Skeletal muscle cell (primary cell): ENCODE measurements at places on chromosomes 6 and 20.

DNA sequence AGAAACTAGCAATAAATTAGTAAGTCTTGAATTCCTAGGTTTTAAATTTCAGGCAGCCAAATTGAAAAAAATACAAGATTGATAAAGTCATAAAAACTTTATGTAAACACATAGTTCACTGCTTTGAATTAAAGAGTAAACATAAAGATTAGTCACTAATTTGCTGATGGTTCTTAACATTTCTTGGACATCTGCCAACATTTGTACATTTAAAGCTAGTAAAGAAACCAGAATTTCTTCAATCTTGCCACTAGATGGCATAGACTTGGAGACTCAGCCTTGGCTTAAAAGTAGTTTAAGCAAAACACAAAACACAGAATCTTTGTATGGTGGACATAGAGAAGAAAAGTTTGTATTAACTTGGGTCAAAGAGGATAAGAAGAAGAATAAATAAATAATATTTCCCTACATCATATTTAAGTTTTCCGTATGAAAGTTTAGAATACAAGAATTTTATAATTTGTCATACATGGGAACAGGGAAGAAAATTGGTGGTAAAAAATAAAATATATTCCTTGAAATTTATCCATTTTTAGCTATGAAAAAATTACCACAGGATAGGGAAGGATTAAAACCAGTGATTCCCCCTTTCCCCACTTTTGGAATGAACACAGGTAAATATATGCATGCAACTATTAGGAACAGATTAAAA is 41.7 kb upstream of the FAM135A start:
- DNase-seq = peak; percentile 33

GRCh38 chr6:109073344-109074132 is 21.1 kb downstream of the SESN1 start:
- no peak for DNase-seq

GRCh38 chr6:140806431-140806830 is 1326.3 kb upstream of the GJE1 start:
- DNase-seq = no peak

- DNase-seq = peak; percentile 98
Measured at GRCh38 chr20:51631011-51631950, 88.8 kb upstream of the NFATC2 start.

DNA sequence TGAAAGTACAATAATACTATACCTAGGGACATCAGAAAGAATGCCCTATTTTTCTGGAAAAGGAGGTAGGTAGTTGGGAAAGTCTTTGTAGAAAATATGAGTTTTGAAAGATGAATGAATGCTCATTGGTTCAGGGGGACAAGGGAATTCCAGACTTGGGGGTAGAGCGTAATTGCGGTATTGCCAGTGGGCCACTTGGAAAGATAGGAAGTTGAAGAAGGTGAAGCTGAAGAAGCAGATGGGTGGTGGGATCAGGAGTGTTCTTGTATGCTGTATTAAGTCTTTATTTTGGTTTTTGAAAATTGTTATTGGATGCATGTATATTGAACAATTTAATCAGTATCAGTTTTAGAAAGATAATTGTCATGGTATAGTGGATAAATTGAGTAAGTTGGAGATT is 57.9 kb upstream of the SMIM8 start:
- no peak for DNase-seq

DNA sequence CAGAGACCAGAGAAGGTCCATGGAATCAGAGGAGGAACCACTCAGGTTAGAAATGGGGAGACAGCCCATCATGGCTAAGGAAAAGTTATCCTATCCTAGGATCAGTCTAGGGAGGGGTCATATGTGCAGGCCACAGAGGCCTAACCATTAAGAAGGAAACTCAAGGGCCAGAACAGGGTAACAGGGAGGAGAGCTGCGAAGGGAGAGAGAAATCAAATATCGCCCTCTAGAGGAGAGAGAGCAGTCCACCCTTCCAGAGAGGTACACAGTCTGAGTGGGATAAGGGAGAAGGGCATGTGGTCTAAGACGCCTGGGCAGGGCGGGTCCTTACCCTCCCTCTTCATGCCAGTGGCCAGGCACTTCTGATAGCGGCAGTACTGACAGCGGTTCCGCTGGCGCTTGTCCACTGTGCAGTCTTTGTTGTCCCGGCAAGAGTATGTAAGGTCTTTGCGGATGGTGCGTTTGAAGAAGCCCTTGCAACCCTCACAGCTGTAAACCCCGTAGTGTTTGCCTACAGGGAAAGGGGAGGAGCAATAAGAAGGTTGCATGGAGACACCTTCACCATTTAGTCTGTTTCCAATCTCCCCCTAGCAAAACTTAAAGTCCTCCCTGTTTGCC is 2.9 kb downstream of the RXRB start:
- no peak for DNase-seq

DNA sequence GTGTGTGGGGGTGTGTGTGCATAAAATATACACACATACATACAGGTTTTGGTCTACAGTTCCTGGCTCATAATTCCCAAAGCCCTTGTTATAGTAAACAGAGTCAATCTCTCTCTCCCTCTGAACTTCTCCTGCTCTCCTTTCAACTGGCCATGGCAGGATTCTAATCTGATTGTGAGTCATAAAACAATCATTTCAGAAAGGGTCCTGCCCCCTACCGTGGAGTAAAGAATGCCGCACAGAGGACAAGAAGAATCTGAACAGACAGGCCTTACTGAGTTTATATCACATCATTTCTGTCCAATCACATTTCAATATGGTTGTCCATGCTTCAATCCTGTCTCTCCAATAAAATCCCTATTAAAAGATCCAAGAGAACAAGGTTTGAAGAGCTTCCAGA is 416.9 kb downstream of the FRK start:
- no peak for DNase-seq

DNA sequence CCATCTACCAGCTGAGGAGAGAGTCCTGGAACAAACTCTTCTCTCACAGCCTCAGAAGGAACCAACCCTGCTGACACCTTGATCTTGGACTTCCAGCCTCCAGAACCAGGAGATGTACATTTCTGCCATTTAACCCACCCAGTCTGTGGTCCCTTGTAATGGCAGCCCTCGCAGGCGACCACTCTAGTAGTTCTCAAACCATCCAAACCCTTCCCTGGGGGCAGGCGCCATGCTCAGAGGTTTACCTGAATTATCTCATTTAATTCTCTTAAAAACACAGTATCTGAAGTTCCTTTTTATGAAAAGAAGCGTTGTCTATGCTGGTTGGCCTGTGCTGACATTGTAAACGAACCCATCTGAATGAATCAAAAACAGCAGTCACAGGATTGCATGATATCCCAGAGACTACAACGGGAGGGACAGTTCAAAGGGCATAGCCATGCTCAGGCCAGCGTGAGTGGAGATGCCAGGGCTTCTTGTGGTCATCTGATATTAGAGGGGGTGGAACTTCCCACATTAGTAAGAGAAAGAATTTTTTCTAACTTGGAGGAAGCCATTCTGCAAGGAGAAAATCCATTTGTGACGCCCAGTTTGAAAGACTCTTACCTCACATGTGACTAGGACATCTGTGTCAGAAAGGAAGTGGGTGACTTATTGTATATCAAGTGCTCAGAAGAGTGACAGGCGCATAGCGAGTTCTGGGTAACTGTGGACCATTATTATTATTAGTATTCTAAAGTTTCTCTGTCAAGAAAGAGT is 17.2 kb upstream of the TAGAP start:
- DNase-seq = no peak

GRCh38 chr6:157892363-157892877 is 69.4 kb downstream of the SNX9 start:
- no peak for DNase-seq

- DNase-seq = no peak
Measured at GRCh38 chr6:42751055-42751454, 5.2 kb upstream of the TBCC start.

- DNase-seq = no peak
Measured at GRCh38 chr6:115735610-115736009, 325.1 kb downstream of the FRK start.

- no peak for DNase-seq
Measured at GRCh38 chr6:127865108-127865507, 35.8 kb downstream of the THEMIS start.

DNA sequence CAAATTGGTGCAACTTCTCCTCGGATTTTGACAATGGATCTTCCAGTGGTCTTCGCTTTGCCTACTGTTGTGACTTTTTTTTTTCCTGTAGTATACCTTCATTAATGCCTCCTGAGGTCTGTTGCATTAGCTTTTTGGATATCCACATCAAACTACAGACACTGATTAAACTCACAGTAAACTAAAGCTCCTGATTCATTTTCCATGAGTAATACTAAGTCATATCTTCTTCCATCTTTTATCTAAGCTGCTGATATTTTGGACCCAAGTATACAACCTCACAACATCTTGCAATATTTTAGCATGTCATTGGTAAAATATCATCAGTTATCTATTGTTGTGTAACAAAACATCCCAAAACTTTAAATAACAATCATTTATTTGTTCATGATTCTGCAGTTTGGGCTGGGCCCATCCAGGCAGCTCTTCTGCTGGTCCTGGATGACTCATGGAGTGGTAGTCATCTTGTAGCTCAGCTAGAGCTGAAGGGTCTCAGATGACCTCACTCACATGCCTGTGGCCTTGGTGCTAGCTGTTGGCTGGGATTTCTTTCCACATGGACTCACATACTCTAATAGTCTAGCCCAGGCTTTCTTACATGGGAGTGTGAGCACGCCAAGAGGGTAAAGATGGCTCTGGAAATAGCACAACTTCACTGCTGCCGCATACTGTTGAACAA is 78.3 kb upstream of the SRSF6 start:
- peak; percentile 56 for DNase-seq

DNA sequence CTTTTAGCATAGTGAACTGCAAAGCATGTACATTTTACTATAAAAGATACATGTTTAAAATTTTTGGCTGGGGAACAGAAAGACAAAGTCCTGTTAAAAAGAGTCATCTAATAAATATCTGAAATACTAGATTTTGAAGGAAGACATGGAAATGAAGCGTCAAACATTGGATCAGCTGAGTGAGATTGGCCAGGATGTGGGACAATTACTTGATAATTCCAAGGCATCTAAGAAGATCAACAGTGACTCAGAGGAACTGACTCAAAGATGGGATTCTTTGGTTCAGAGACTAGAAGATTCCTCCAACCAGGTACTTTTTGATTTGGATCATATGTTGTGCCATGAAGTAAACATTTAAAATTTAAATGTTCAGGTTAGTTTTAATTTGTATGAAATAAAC is 162.3 kb downstream of the UTRN start:
- DNase-seq = no peak

GRCh38 chr20:21232546-21233280 is 70.4 kb upstream of the XRN2 start:
- no peak for DNase-seq

DNA sequence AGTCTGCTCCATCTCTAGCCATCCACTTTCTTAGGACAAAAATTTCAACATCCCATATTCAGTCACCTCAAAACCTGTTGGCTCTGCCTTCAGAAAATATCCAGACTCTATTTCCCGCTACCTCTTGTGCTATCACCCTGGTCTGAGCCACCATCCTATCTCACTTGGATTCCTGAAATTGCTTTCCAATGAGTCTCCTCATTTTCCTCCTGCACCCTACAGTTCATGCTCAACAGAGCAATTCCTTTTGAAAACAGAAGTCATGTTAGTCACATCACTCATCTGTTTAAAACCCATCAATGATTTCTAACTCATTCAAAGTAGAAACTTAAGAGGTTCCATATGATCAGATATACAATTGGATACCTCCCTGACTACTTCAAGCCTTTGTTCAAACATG is 229.9 kb downstream of the ADGRG6 start:
- no peak for DNase-seq

DNA sequence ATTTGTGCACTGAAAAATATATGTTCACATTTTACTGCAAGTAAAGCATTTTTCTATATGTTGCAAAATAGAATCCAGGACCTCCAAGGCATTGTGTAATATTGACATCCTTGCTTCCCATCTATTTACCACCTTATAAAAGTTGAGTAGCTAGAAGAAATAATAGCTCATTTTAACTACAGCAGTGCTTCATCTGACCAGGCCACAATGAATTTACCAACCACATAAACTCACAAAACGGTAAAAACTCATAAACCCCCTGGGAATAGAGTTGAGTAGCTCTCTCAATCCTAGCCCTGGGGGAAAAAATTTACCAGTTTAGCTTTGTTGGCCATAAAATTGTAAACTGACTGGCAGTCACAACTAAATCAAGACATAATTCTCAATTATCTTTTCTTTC is 3.9 kb downstream of the ATXN1 start:
- DNase-seq = no peak

GRCh38 chr20:56752274-56752673 is 123.2 kb downstream of the TFAP2C start:
- no peak for DNase-seq

- DNase-seq = no peak
Measured at GRCh38 chr6:168411130-168411529, 29.9 kb upstream of the SMOC2 start.

GRCh38 chr6:21050935-21051334 is 516.7 kb downstream of the CDKAL1 start:
- DNase-seq = no peak

- peak; percentile 8 for DNase-seq
Measured at GRCh38 chr6:157461000-157461915, 80.3 kb downstream of the ZDHHC14 start.

DNA sequence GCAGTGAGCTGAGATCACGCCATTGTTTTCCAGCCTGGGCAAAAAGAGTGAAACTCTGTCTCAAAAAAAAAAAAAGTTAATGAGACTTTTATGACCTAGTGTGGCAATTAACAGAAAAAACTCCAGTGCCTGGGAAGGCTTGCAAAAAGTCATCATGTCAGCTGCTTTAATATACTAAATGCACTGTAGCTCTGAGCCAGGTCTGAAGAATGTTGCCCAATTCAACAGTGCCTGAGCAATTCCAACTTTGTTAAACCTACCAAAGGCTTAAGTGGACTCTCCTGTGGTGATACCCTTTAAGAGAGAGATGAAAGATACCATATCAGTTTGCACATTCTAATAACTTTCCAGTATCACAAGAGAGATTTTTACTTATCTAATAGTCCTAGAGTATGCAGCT is 6.5 kb upstream of the ROS1 start:
- no peak for DNase-seq

DNA sequence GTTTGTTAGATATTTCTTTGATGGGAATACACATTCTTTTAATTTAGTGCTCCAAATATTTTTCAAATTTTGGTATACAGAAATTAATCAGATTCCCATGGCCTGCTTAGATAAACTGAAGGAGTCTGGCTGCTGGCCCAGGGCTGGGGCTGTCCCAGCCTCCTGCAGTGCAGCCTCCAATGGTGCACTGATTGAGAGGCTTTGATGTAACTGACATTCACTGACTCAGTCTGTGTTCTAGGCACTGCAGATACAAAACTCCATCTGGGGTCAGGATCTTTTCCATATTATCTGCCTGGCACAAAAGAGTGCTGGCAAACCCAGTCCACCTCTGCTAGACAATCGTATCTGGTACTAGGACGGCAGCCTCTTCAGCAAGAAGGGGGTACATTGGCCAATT is 64.8 kb downstream of the GRIK2 start:
- no peak for DNase-seq

- DNase-seq = no peak
Measured at GRCh38 chr6:156174031-156174890, 602.9 kb upstream of the ARID1B start.

- DNase-seq = no peak
Measured at GRCh38 chr20:5313916-5314315, 2.8 kb downstream of the PROKR2 start.
